ENCODE measurements at places on chromosomes 12 and 14. TPM values are rescaled to one million over a fixed set of nuclear protein-coding genes. Genes with fewer than 3 reads are reported as not detected.
A peak's percentile ranks its signal among the peaks of the same experiment; 100 is the strongest.

DNA sequence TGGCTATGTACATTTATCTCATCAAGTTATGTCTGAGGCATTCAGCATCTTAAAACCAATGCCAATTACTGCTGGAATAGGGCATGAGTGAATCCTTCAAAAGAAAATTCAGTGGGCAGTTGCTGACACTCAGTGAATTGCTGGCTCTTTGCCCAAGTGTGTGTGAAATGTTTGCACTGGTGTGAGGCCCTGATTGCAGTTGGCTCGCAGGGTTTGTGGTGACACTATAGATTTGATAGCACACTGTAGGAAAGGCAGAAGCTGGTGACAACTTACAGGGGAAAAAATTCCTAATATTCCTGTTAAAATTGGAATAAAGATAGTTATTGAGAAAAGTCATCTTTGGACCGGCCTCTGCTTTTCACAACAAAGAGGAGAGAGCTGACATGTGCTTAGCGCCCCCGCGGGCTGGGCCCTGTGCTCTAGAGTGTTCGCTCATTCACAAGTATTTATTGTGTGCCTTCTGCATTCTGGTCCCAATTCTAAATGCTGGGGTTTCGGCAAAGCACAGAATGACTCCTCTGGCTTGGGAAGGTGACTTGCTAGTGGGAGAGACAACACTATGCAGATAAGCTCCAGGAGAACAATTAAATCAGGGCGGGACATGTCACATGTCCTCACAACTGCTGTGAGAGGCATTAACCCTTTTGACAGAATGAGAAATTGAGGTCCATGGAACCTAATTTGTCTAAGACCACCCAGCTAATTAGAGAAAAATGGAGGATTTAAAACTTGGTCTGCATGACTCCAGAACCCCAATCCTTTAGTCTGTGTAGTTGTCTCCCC lies 418.7 kb downstream of the NPAS3 start:
- H3K4me3 ChIP-seq = no peak overlapping the region
- DNase-seq = peak; percentile 5
- H3K27me3 ChIP-seq = no peaks in the 10 kb centered on the region
- H3K36me3 ChIP-seq = no peaks in the 10 kb centered on the region

- no peak for DNase-seq
- H3K4me3 ChIP-seq = no peak overlapping the region
- H3K27me3 ChIP-seq = no peaks in the 10 kb centered on the region
- peaks cover 6% of the 10 kb centered on the region for H3K4me1 ChIP-seq
- H3K36me3 ChIP-seq = peaks cover 14% of the 10 kb centered on the region
- no peak overlapping the region for H3K27ac ChIP-seq
Observed at GRCh38 chr14:81224222-81224621, 3.5 kb upstream of the GTF2A1 start.

DNA sequence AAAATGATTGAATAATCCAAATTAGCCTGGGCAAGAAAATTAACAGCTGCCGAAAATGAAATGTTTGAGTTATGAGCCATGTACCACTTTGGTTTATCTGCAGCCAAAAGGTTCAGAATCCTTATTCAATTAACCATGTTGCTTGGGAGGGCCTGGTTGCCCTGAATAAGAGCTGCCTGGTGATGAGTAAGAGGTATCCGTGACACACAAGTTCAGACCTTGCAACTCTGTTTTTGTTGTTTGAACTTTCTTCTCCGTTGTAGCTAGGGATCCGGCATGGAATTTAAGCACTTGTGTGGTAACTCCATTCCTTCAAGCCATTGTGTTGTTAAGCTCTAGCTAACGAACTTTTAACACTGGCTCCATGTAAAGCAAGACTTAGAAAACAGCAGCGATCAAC lies 35.7 kb downstream of the FOXA1 start:
- no peak for DNase-seq
- H3K27me3 ChIP-seq = no peaks in the 10 kb centered on the region
- H3K4me3 ChIP-seq = no peak overlapping the region
- no peaks in the 10 kb centered on the region for H3K4me1 ChIP-seq
- no peaks in the 10 kb centered on the region for H3K36me3 ChIP-seq
- H3K27ac ChIP-seq = no peak overlapping the region

- H3K36me3 ChIP-seq = no peaks in the 10 kb centered on the region
- H3K4me3 ChIP-seq = peak overlapping the region; percentile 41
- no peaks in the 10 kb centered on the region for H3K27me3 ChIP-seq
- no peak for DNase-seq
- H3K27ac ChIP-seq = peak overlapping the region; percentile 88
- peaks cover 27% of the 10 kb centered on the region for H3K4me1 ChIP-seq
Observed at GRCh38 chr12:69689638-69690037, 9.5 kb downstream of the BEST3 start.

DNA sequence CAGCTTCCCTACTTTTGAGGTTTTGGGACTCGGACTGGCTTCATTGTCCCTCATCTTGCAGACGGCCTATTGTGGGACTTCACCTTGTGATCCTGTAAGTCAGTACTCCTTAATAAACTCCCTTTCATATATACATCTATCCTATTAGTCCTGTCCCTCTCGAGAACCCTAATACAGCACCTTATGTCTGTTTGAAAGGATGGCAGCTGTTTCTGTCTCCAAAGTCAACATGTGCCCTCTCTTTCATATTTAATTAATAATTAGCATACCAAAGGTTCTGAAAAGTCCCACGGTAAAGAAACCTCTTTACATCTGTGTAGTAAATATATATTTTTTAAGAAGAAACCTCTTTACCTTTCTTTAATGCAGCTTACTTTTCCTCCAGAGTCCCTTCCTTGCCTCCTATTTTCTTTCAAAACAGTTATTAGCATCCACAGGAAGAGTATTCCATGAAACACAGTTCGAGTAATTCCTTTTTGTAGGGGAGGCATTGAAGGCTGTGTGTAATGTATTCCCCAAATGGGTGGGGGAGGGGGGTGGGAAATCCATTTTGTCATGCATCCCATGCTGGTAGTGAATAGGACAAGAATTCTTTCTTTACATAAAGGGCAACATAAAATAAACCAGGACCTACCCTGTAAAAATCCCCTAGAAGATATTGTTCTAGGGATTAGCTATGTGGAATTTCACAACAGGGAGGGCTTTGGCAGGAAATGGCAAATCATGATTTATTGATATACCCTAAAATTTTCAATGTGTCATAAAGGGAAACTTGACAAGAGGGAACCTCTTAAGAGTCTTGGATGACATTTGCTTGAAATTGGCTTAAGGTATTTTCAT lies 241.5 kb downstream of the SUDS3 start:
- no peak overlapping the region for H3K4me3 ChIP-seq
- DNase-seq = no peak
- peaks cover 6% of the 10 kb centered on the region for H3K36me3 ChIP-seq

DNA sequence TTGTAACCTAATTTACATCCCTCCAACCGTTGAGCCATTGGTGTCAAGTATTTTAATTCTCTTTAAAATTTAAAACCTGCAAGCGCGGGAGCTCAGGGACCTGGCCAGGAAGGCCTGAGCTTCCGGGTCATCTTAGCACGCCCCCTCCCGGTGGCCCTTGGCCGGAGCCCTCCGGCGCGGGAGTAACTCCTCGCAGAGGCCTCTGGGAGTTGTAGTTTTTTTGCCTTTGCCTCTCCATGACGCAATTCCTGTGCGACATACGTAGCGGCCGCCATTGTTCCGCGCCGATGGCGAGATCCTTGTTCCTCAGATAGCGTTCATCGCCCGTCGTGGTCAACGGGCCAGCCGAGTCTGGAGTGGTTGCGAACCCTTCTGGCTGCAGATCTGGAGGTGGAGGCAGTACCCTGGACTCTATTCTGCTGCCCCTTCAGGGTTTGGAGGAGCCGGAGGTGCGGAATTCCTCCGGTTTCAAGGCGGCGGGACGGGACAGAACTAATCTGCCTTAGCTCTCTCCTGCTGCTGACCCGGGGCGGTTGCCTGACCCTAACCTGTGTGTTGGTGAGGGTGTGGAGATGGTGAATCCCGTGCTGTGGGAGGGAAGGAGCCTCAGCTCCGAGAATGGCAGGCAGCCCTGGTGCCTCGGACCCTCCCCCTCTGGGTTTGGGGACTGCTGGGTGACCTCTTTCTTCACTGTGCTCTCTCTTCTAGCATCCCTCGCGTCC lies at the start of gene ZNF268:
ZNF268 (plus strand) TSS at position 258 of the 722 bp plus-strand sequence. CDS start 503 bp downstream, outside the sequence.
- peaks cover 41% of the 10 kb centered on the region for H3K36me3 ChIP-seq
- no peaks in the 10 kb centered on the region for H3K27me3 ChIP-seq
- DNase-seq = peak; percentile 92
- no peaks in the 10 kb centered on the region for H3K4me1 ChIP-seq
- peak within 1 kb of the TSS; percentile 82 for H3K27ac ChIP-seq
- H3K4me3 ChIP-seq = peak within 1 kb of the TSS; percentile 90

DNA sequence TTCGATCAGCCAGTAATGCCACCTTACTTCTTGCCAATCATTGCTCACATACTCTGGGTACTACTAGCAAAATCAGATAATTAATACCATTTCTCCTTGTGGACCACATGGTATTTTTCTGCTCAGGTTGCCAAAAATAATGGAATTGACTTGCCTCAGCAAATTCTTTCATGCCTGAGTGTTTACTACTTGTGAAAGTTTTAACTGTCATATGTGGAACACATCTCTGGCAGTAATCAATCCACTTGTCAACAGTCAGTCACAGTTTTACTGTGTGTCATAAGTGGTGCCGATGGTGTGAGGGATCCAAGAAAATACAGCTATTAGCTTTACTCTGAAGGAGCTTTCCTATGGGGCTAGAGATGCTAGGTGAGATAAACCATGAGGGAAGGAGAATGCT lies 55.3 kb upstream of the ATF1 start:
- no peak overlapping the region for H3K27ac ChIP-seq
- H3K36me3 ChIP-seq = peaks cover 67% of the 10 kb centered on the region
- no peak for DNase-seq
- H3K27me3 ChIP-seq = no peaks in the 10 kb centered on the region
- no peak overlapping the region for H3K4me3 ChIP-seq

GRCh38 chr14:51462182-51462581 lies 189.5 kb upstream of the FRMD6 start:
- H3K4me3 ChIP-seq = no peak overlapping the region
- H3K4me1 ChIP-seq = peaks cover 23% of the 10 kb centered on the region
- H3K27ac ChIP-seq = no peak overlapping the region

DNA sequence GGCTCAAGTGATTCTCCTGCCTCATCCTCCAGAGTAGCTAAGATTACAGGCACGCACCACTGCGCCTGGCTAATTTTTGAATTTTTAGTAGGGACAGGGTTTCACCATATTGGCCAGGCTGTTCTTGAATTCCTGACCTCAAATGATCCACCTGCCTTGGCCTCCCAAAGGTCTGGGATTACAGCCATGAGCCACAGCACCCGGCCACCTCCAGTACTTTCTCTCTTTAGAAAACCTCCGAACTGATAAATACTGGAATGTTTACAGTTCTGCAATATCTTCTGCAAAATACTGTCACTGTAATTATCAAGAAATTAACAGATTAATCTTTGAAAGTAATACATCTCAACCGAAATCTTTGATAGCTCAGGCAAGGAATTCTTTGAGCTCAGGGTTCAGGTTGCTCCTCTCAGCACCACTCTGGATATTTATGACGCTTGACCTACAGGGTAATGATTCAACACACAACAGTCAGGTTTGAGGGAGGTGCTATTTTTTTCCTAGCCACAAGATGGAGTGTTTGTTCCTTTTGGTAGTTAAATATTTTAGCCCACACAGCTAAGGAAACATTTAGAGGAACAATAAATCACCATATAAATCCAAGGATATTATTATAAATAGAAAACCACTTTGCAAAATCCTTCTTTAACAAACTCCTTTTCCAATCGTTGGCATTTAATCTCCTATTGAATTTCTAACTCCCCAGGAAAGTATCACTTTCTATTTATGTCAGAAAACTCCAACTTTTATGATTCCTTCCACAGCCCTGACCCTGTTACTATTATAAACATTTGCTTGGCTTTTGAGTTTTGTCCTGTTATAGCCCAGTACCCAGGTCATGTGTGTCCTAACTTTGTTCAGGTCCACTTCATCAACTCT lies 48.6 kb upstream of the GTF2A1 start:
- DNase-seq = peak; percentile 76
- peaks cover 20% of the 10 kb centered on the region for H3K4me1 ChIP-seq
- no peak overlapping the region for H3K4me3 ChIP-seq
- peak overlapping the region; percentile 16 for H3K27ac ChIP-seq
- H3K36me3 ChIP-seq = peaks cover 31% of the 10 kb centered on the region
- H3K27me3 ChIP-seq = no peaks in the 10 kb centered on the region

- peaks cover 6% of the 10 kb centered on the region for H3K4me1 ChIP-seq
- no peaks in the 10 kb centered on the region for H3K27me3 ChIP-seq
- no peaks in the 10 kb centered on the region for H3K36me3 ChIP-seq
- no peak for DNase-seq
- H3K27ac ChIP-seq = no peak overlapping the region
- H3K4me3 ChIP-seq = no peak overlapping the region
Observed at GRCh38 chr14:87094913-87095312, 898.1 kb downstream of the GALC start.

GRCh38 chr14:38743966-38744584 lies 359.0 kb downstream of the SEC23A start:
- H3K27me3 ChIP-seq = no peaks in the 10 kb centered on the region
- no peak overlapping the region for H3K4me3 ChIP-seq
- no peak for DNase-seq

ALDH1L2 gene
- total RNA-seq = 165 TPM

DNA sequence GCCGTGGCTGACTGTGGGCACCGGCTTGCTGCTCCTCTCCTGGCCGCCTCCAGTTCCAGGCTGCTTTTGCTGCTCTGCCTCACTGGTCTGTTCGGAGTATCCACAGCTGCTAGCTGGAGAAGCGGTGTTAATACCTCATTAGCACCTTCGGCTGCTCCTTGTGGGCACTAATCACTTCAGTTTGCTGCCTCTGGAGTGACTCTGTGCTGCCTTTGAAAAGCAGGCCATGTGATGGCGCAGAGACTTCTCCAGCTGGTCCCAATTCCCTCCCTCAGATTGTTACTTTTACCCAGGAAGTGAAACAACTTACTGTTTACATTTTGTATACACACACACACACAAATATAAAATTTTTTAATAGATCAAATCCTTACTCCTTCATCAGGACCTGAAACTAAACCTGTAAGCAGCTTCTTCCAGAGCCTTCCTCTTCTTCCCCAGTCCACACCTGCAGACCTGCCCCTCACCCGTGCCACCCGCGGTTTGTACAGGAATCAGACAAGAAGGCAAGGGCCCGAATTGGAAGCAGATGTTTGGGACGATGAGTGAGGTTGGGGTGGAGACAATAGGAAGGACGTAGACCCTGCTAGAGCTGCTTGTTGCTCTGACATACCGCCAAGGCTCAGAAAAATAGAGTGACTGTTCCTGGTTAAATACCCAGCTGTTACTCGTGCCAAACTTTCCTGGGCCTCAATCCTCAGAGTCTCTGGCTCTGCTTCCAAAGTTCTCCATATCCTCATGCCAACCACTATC lies 41.5 kb upstream of the LTBP2 start:
- no peaks in the 10 kb centered on the region for H3K27me3 ChIP-seq
- no peak overlapping the region for H3K4me3 ChIP-seq
- DNase-seq = no peak
- H3K36me3 ChIP-seq = peaks cover 11% of the 10 kb centered on the region

DNA sequence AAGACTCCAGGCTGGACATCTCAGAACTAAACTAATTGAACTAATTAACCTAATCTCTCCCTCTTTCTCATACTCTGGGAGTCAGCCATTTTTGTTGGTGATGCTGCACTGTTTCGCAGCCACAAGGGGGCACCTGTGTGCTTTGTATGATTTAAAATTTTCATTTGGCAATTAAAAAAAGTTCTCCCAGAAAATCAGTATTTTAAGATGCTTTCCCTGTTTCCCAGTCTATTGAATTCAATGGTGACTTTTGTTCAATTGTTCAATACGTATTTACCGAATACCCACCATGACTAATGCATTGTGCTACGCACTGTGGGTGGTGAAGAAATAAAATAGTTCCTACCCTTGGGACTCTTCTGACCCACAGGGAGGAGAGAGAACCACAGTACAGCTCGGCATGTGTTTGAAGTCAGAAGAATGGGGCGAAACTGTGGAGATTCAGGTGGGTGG lies 63.7 kb downstream of the ZNF664 start:
- H3K27me3 ChIP-seq = no peaks in the 10 kb centered on the region
- H3K4me3 ChIP-seq = no peak overlapping the region
- no peaks in the 10 kb centered on the region for H3K4me1 ChIP-seq

SELPLG gene
- 1.2 TPM for total RNA-seq
